ENCODE measurements at places on chromosomes 4 and X.
A peak's percentile ranks its signal among the peaks of the same experiment; 100 is the strongest.

- peak; percentile 41 for DNase-seq
Measured at GRCh38 chrX:78237127-78237526, 90.3 kb downstream of the CYSLTR1 start.

GRCh38 chr4:119041951-119042560 is 93.6 kb upstream of the MYOZ2 start:
- peak; percentile 66 for DNase-seq

DNA sequence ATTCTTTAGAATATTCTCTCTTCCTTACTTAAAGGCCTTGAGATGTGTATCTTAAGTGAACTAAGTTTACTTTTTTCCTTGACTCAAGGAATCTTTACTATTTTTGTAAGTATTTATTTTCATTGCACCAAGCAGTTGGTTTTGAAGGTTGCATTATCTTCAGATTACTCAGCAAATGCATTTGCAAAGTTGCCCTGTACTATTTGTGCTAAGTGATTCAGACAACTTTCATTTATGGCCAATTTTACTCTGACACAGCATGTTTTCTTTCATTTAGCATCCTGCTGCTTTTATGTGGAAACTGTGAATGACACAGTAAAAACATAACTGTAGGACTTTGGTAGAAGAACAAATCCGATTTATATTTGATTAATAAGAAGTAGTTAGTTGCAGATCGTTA is 191.0 kb downstream of the CCSER1 start:
- DNase-seq: peak; percentile 89

DNA sequence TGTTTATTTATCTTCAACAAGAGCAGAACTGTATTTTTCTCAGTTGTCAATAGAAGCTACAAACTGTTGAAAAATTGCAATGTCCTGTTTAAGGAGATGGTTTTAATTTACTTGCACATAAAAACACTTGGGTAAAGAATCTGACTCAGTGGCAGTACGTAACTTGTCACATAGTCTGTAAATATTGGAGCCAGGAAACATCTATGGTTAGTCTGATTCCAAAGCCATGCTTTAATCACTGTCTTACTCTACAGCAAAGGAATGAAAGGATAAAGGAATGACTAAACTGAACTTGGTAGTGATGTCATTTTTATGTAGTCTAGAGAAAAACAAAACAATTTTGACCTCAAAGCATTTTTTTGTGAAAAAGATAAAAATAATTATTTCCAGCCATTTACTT is 537.2 kb downstream of the STIM2 start:
- no peak for DNase-seq

DNA sequence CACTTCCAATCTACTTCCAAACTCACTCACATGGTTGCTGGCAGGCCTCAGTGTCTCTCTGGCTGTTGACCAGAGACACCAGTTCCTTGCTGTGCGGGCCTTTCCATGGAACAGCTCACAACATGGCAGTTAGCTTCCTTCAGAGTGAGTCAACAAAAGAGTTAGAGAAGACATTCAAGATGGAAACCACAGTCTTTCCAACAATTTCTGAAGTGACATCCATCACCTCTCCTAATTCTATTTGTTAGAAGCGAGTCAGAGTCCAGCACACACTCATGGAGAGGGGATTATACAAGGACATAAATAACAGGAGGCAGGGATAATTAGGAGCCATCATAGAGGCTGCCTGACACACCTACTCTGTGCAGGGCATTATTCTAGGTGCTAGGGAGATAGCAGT is 62.5 kb upstream of the TMEM164 start:
- no peak for DNase-seq

DNA sequence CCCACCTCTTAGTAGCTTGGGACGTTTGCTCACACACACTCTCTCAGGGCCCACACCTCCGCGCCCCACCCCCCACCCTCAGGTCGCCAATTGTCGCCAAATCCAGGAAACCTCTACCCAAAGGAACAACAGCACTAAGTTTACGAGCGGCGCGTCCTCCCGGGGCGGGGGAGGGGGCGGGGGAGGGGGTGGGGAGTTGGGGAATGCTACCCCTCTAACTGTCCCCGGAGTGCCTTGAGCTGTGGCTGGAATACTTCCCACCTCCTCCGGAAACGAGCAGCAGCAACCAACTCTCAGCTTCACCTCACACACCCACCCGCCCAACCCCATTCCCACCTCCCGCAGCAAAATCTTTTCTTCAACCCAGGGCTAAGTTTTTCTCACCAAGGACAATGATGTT is 135.6 kb upstream of the ZIC3 start:
- DNase-seq: no peak

DNA sequence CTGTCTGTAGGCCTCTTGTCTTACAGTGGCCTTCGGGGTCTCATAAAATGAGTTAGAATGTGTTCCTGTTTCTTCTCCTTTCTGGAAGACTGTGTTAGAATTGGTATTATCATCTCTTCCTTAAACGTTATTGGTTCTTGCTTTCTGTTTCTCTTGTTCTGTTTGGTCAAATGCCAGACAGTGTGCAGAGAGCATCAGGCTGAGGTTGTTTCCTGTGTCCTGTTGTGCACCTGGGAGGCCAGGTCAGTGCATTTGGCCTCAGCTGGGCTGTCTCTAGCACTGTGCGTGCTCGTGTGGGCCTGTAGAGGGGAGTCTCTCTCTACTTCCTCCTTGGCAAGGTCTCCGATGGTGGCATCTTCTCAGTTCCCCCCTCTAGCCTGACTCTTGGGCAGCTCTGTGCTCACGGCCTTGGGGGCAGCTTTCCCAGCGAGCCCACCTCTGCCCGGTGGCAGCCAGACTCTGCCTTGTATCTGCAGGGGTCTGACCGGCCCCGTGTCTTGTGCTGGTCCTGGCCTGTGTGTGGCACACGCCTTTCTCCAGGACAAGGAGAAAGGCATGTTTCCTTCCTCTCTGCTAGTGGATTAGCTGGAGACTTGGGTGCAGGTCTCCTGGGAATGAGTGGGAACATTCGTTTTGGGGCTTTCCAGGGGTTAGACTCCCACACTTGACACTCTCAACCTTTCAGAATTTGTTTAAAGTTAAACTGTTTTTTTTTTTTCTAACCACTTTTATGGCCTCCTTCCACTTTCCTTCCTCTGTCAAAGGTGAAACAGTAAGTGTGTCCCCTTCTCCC is 62.3 kb downstream of the FAM193A start:
- no peak for DNase-seq

- DNase-seq: no peak
Measured at GRCh38 chrX:35785075-35785474, 13.1 kb upstream of the MAGEB16 start.

DNA sequence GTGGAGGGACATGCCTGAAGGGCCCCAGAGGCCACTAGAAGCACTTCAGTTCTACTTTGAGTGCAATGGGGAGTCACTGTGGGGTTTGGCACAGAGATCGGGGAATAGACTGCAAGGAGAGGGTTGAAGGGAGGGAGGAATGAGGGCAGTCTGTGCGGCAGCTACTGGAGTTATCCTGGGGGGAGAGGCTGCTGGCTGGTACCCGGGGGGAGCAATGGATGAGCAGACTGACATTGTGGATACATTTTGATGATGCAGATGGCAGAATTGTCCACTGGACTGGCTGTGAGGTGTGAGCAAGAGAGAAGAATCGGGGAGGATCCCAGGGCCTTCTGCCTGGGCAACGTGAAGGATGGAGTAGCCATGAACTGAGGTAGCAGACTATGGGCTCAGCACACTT is 2.8 kb upstream of the MAMLD1 start:
- DNase-seq: no peak
